Bladder microvascular endothelial cell (primary cell): ENCODE measurements at places on chromosomes 16 and 17. TPM values are rescaled to one million over a fixed set of nuclear protein-coding genes. Genes with fewer than 3 reads are reported as not detected.

EFCAB13 gene
- total RNA-seq: 4.4 and 8.1 TPM in 2 replicates

CMTM3 gene
- 19.4 and 26.6 TPM in 2 replicates for total RNA-seq

CAMTA2 gene
- 6.5 and 14.0 TPM in 2 replicates for total RNA-seq

KRTAP4-5 gene
- not detected in 2 replicates for total RNA-seq

TMEM220 gene
- total RNA-seq: 1.1 and 1.3 TPM in 2 replicates

CHST6 gene
- total RNA-seq: 0.16 and 3.1 TPM in 2 replicates

MRTFB gene
- total RNA-seq: 14.1 and 21.9 TPM in 2 replicates

GAS2L2 gene
- total RNA-seq: not detected in 2 replicates

LPO gene
- not detected in 2 replicates for total RNA-seq

BRIP1 gene
- 6.2 and 10.3 TPM in 2 replicates for total RNA-seq

SECTM1 gene
- 2.2 and 3.9 TPM in 2 replicates for total RNA-seq

PRR35 gene
- not detected in 2 replicates for total RNA-seq

MBTD1 gene
- 7.1 and 23.9 TPM in 2 replicates for total RNA-seq

SEPTIN12 gene
- total RNA-seq: 0.06 TPM in 1 of 2 replicates, not detected in the other

SLC35G6 gene
- total RNA-seq: not detected in 2 replicates

ACOX1 gene
- 46.3 and 82.1 TPM in 2 replicates for total RNA-seq

PLA2G10 gene
- not detected in 2 replicates for total RNA-seq

C1QTNF8 gene
- not detected in 2 replicates for total RNA-seq

RUNDC3A gene
- 0.25 and 0.32 TPM in 2 replicates for total RNA-seq

CCL17 gene
- not detected in 2 replicates for total RNA-seq

TBC1D3H gene
- total RNA-seq: not detected in 2 replicates

ASPA gene
- total RNA-seq: 0.13 TPM in 1 of 2 replicates, not detected in the other

CCR7 gene
- total RNA-seq: 0.06 and 0.16 TPM in 2 replicates

CEMP1 gene
- not detected in 2 replicates for total RNA-seq

STX4 gene
- 19.3 and 35.1 TPM in 2 replicates for total RNA-seq

CPHXL2 gene
- total RNA-seq: not detected in 2 replicates

MT1A gene
- total RNA-seq: 0.65 and 0.69 TPM in 2 replicates

SLC38A8 gene
- not detected in 2 replicates for total RNA-seq

SPPL2C gene
- total RNA-seq: not detected in 2 replicates
